ENCODE measurements at places on chromosomes 3 and 15.

DNA sequence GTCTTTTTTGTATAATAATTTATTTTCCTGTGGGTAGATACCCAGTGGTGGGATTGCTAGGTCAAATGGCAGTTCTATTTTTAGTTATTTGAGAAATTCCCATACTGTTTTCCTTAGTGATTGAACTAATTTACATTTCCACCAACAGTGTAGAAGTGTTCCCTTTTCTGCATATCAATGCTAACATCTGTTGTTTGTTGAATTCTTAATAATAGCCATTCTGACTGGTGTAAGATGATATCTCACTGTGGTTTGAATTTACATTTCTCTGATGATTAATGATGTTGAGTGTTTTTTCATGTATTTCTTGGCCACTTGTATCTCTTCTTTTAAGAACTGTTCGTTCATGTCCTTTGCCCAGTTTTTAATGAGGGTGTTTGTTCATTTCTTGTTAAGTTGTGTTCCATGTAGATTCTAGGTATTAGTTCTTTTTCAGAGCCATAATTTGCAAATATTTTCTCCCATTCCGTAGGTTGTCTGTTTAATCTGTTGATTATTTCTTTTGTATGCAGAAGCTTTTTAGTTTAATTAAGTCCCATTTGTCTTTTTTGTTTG is 713.3 kb upstream of the EPHA6 start:
- DNase-seq = no peak

DNA sequence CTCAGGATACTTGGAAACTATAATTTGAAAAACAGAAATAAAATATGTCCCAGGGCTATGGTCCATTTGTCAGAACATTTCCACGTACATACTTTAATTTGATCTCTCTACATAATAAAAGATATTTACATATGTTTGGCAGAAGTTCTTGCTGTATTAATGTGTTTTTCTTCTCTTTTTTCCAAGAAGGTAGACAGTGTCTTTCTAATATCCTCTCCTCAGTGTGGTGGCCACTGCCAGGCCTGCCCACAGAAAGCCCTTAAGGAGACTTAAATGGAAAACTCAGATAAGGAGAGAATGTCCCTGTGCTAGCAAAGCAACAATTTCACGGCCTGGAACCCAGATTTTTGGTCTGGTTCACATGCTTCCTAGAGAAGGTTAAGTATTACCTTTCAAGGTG is 76.5 kb upstream of the ARHGEF26 start:
- no peak for DNase-seq

DNA sequence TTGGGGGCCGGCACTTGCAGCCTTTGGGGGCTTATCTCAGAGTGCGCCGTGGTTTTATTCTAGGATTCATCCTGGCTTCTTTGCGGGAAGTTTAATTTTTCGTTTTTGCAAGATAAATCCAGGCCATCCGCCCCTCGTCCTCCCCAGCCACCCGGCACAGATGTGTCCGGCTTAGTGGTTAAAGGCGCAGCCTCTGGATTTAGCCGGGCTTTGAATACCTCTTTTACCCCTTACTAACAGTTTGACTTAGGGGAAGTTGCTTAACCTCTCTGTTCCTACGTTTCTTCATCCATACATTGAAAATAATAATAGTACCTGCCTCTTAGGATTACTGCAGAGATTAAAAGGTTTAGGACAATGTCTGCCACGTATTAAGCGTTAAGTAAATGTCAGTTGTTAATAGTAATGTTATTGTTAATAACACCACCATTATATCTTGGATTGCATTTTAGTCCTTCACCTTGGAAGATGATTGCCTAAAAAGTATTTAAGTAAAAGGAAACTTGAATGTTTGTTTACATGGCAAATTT is 714 bp downstream of the ECT2 start:
- no peak for DNase-seq

- DNase-seq = no peak
These were observed 524.5 kb downstream of the OCA2 start for GRCh38 chr15:27574541-27575054.

DNA sequence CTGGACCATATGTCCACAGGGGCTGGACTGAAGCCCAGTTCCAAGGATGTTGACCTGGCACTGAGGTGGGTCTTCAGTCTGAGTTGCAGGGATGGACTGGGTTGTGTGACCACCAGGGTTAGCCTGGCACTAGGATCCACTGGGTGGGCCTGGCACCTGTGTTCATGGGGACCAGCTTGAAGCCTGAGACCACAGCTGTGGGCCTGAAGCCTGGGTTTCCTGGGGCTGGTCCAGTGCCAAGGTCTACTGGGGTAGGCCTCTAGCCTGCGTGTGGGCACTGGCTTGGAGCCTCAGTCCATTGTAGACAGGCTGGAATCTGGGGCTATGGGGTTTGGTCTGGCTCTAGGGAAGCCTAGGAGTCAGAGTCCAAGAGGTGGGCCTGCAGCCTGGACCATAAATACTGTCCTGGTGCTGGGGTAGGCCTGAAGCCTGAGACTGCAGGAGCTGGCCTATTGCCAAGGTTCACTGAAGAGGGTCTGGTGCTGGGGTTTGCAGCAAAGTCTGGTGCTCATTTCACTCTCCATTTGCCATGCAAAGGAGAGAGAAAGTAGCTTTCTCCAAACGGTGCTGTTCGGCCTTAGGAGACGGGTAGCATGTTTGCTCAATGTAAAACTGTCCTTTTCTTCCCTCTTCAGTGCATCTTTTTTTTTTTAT is 51.2 kb upstream of the TBC1D5 start:
- DNase-seq = no peak

DNA sequence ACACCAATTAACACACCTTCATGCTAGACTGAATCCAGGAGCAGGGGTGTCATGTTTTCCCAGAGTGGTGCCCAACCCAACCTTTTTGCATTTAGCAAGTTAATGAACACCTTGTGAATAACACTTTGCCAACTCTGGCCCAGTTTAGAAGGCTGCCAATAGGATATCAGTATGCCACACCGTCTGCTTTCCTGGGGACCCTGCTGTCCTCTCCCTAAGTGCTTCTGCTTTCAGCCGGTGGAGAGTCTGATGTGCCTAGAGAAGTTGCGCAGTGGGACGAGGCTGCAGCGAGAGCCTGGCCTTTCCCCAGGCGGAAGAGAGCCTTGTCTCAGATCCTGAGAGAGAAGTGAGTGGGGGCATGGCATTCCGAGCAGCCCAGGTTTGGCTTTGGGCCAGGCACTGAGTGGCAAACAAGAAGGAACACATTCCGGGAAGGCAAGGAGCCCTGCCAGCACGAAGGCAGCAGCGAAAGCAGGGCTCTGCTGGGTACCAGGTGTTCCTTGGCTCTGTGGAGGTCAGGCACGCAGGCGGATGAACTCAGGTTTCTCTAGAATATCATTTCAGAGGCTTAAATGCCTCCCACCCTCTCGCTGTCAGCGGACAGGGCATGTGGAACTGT is 36.9 kb downstream of the SENP8 start:
- no peak for DNase-seq

DNA sequence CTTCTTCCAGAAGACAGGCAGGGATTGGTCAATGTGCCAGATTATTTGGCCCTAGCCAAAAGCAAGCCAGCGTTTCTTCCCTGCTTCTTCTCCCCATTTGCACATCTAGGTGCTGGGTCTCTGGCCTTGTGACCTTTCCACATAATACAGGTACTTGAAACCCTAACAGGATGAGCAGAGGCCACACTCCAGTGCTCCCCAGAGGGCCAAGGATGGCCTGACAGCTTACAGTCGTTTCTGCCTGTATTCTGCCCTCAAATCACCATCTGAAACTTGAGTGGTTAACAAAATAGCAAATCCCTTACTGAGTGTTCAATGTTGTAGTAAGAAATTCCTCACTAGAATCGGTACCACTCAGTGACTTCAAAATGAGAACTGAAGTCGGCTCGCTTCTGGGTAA is 29.1 kb downstream of the MKRN2 start:
- DNase-seq = no peak

DNA sequence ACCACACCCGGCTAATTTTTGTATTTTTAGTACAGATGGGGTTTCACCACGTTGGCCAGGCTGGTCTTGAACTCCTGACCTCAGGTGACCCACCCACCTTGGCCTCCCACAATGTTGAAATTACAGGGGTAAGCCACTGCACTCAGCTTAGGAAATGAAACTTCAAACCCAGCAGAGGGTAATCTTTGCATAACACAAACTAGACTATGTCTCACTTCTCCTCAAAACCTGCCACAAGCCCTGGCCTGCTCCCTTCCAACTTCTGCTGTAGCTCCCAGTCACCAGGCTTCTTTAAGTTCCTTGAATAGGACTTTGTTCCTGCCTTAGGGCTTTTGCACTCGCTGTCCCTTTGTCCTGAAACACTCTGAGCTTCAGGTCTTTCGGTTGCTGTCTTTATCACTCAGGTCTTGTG is 39.2 kb upstream of the SEMA4B start:
- DNase-seq = no peak

GRCh38 chr3:124631727-124632126 is 98.5 kb upstream of the UMPS start:
- DNase-seq = no peak

DNA sequence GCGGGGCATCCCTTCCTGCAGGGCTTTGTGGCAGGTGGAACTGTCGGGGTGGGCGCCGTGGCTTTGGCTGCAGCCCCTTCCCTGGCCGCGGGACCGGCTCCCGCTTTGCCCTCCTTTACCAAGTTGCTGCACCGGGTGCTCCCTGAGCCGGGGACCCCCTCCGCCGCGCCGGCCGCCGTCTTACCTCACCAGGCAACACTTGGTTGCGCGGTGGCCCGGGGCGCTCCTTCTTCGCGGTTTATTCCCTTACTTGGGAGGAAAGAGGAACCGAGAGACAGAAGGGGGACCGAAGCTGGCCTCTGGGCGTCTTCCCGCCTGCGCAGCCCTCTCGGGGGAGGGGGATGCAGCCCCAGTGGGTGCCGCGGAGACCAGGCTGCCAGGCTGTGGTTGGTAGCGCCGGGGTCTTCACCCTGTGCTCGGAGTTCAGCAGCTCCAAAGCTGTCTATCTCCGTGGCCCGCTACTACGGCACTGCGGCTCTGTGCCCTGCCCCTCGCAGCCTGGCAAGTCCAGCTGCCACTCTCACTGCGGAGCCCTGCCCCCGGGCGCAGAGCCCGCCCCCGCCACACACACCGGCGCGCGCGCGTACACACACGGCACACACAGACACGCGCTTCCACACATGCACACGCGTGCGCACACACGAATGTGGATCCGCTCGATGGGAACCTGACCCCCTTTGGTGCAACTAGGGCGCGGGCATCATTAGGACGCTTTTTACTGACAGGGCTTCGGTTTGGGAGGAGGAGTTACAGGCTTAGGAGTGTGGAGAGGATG is at the start of gene DGKG:
Gene DGKG (minus strand): TSS at position 473 of the 775 bp plus-strand sequence. CDS start 41,775 bp downstream, outside the sequence.
- DNase-seq = no peak

DNA sequence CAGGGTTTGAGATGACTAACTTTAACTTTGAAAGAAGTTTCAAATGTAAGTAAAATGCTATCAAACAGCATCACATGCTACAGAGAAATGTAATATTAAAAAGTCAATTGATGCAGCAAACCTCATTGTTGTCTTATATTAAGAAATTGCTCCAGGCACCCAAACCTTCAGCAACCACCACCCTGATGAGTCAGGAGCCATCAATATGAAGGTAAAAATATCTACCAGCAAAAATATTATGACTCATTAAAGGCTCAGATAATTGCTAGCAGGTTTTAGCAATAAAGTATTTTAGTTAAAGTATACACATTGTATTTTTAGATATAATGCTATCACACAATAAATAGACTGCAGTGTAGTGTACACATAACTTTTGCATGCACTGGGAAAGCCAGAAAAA is 746.3 kb downstream of the ZPLD1 start:
- no peak for DNase-seq

GRCh38 chr3:103711670-103712069 is 1276.9 kb downstream of the ZPLD1 start:
- no peak for DNase-seq

Data from stimulated activated CD8-positive, alpha-beta memory T cell treated with anti-CD3 and anti-CD28 coated beads, Interleukin-7, amount 100 ng/mL, for 1 hour (primary cell).